ENCODE measurements at places on chromosomes 2 and 18. TPM values are rescaled to one million over a fixed set of nuclear protein-coding genes. Genes with fewer than 3 reads are reported as not detected.

- no peak overlapping the region for H3K4me3 ChIP-seq
- no peaks in the 10 kb centered on the region for H3K36me3 ChIP-seq
- H3K27me3 ChIP-seq: no peaks in the 10 kb centered on the region
- no peak overlapping the region for H3K27ac ChIP-seq
- no peak for DNase-seq
These were observed 205.2 kb upstream of the RGPD4 start for GRCh38 chr2:107621186-107622165.

MYL12A gene
- 219 TPM for total RNA-seq

GRCh38 chr2:48838029-48838428 lies 82.5 kb upstream of the LHCGR start:
- no peaks in the 10 kb centered on the region for H3K36me3 ChIP-seq
- H3K4me1 ChIP-seq: no peaks in the 10 kb centered on the region
- DNase-seq: no peak

- H3K27me3 ChIP-seq: no peaks in the 10 kb centered on the region
- no peak overlapping the region for H3K4me3 ChIP-seq
- H3K27ac ChIP-seq: no peak overlapping the region
- peaks cover 4% of the 10 kb centered on the region for H3K36me3 ChIP-seq
- no peaks in the 10 kb centered on the region for H3K4me1 ChIP-seq
These were observed 154.6 kb downstream of the DYM start for GRCh38 chr18:49305688-49306336.

DNA sequence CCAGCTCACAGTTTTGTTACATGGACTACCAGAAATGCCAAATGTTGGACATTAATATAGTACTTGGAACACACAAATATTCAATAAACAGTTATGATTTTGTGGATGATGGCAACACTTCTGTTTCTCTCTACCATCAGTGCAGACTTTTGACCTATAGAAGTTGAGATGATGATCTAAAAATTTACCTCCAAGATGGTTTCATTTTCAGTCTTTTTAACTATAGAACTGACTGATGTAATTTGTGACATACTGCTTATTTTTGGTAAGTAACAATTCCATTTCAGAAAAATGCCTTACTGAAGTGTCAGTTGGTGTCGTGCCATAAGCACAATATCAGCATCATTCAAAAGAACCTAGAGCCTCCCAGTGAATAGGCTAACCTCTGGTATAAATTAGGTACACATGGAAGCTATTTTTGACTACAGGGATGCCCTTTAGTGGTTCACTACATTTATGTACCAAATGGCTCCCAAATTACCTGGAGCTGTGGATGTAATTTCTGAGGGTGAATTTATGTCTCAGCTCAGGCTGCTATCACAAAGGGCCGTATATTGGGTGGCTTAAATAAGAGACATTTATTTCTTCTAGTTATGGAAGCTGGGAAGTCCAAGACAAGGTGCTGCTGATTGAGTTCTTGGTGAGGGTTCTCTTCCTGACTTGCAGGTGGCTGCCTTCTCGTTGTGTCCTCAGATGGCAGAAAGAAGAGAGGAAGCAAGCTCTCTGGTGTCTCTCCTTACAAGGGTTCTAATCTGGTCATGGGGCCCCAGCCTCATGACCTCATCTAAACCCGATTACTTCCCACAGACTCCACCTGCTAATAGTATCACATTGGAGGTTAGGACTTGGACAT lies 66.5 kb downstream of the ALPK2 start:
- peaks cover 4% of the 10 kb centered on the region for H3K4me1 ChIP-seq
- no peak overlapping the region for H3K4me3 ChIP-seq
- H3K27me3 ChIP-seq: no peaks in the 10 kb centered on the region

TTL gene
- 58.6 TPM for total RNA-seq
